ENCODE measurements at places on chromosomes 1 and 21.

GRCh38 chr1:103517380-103518047 is 8.0 kb upstream of the RNPC3 start:
- peak; percentile 45 for DNase-seq

DNA sequence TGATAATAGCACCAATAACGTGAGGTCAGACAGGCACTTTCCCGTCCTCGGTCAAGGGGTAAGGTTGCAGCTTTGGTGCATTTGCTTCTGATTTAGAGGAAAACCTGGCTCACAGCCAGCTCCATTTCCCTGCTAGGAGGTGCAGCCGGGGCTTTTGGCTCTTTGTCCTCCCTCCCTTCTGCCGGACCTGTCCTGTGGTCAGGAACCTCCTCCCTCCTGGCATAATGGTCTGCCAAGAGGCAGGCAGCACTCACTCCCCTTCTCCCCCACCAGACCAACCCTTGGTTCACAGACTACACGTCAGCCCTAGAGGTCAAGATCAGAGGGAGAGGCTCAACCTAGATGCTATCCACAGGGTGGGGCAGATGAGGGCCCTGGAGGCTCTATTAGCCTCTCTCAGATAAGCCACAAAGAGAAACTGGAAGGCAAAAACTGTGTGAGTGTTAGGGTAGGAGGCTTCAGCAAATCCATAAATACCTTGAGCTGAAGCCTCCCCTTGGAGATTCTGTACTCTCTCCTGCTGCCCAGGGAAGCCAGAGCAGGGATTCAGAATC is 64.8 kb downstream of the PLXNA2 start:
- no peak for DNase-seq

GRCh38 chr1:97770376-97770775 is 150.5 kb downstream of the DPYD start:
- DNase-seq, result no peak

DNA sequence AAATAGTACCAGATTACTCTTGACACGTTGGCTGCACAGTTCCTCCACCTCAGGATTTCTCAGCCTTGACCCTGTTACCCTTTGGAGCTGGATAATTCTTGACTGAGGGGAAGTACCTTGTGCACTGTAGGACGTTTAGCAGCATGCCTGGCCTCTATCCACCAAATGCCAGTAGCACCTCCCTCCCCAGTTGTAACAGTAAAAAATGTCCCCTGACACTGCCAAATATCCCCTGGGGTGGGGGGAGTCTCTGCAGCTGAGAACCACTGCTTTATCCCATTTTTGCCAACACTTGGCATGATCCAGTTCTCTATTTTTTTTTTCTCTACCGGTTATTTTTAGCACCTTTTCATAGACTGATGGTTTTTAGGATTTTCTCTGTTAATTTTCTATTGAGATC is 34.0 kb downstream of the C1orf198 start:
- no peak for DNase-seq

- DNase-seq, result peak; percentile 60
Observed at GRCh38 chr1:231866392-231867331, 240.1 kb downstream of the DISC1 start.

DNA sequence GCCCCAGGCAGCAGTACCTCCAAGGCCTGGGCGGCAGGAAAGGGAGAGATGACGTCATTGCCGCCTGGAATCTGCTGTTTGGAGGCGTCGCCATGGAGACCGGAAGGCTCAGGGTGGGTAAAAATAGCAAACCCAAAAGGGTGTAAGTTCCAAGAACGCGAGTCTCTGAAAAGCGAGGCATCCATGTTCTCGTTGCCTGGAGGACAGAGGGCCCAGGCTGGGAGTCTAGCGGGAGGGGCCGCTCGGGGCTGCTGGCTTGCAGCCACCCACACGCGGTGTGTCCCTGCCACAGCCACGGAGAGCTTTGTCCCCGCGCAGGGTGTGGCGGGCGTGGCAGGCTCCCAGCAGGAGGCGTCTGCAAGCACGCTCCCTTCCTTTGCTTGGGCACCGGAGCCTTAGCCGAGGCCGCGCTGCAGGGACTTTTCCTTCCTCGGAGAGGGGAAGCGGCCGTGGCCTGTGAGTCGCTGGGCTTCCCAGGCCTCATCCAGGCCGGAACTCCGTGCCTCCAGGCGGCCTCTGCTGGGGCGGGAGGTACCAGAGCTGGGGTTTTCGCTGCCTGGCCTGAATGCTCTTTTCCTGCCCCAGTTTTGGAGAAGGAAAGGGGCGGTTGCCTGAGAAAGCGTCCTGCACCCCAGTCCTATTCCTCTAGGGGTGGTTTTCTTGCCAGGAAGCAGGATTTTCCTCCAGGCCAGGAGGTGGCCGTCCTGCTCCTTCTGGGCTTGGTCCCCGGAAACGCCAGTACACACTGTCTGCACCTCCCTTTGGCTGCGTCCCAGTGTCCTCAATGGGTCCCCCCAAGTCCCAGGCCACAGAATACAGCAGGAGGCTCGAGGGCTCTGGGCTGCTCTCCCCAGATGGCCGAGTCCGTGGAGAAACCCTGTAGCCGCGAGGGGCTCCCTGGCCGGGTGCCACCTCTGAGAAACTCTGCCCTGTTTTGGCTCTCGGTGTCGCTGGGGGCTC is 15.3 kb upstream of the SKI start:
- DNase-seq, result peak; percentile 95

DNA sequence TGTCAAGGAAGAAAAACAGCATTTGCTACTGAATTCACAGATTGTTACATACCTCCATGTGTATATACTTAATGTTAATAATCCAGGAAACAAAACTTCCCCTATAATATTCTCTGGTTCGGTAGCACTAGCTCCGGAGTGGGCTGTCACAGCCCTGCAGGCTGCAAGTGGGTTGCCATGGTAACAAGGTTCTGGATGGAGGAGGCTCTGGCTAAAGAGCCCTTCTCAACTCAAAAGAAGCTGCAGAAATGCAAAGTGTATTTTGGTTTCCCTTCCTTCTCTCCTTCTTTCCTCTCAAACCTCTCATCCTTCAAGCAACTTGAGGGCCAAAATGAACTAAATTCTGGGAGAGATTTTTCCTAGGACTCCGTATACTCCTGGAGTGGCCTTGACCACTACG is 45.2 kb downstream of the ASTN1 start:
- DNase-seq, result no peak

DNA sequence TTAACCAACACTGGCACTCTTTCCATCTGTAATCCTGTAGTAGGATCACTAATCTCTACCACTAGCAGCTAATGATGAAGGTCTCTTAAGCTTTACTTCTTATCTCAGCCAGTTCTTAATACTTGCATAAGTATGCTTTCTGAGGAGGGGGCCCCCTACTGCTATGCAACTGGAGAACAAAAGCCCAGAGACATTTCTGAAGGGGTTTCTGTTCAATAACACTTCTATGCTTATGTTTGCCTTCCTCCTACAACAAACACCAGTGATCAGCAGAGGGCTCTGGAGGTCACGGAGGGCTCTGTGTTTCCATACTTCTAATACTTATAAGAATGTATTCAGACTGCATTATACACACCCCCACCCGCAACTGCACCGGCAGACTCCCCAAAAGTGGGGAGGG is 215.8 kb downstream of the BARHL2 start:
- DNase-seq, result no peak

GRCh38 chr1:23930861-23931490 is 17.8 kb upstream of the CNR2 start:
- peak; percentile 75 for DNase-seq

DNA sequence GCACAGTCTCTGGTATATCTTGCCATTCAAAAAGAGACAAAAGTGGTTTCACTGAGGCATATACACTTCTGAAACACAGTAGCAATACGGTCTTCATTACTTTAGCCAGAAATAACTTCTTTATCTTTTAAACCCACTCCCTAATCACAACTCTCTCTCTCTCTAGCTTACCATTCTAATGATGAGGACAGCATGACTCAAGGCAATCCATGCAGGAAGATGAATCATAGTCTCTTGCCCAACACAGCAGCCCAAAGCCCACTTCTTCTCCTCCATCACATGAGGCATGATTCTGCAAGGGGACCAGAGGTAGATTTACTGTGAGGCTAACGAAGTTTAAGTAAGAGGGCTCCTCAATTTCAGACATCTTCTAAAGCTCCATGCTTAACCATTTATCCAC is 285.0 kb upstream of the NR5A2 start:
- peak; percentile 94 for DNase-seq

- DNase-seq, result peak; percentile 58
Observed at GRCh38 chr1:118948846-118949245, 39.3 kb downstream of the TBX15 start.

DNA sequence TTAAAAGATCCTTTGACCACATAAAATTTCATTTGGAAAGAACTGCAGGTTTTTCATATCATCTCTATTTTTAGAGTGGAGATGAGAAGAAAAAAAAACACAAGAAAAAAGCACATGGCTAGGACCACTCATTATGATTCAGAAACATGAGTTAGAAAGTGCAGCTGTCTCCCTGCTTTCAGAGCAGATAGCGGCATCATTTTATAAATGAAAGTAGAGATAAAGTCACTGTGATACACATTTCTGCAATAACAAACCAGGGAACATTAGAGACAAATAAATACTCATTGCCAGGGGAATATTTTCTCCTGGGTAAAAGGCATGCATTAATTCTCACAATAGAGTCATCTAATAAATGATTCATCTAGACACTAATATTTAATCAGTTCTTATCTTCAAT is 87.5 kb upstream of the PLPPR4 start:
- DNase-seq, result peak; percentile 7

GRCh38 chr21:33824156-33824941 is 91.3 kb downstream of the ATP5PO start:
- no peak for DNase-seq

- no peak for DNase-seq
Observed at GRCh38 chr1:36530261-36530660, 47.5 kb upstream of the CSF3R start.

DNA sequence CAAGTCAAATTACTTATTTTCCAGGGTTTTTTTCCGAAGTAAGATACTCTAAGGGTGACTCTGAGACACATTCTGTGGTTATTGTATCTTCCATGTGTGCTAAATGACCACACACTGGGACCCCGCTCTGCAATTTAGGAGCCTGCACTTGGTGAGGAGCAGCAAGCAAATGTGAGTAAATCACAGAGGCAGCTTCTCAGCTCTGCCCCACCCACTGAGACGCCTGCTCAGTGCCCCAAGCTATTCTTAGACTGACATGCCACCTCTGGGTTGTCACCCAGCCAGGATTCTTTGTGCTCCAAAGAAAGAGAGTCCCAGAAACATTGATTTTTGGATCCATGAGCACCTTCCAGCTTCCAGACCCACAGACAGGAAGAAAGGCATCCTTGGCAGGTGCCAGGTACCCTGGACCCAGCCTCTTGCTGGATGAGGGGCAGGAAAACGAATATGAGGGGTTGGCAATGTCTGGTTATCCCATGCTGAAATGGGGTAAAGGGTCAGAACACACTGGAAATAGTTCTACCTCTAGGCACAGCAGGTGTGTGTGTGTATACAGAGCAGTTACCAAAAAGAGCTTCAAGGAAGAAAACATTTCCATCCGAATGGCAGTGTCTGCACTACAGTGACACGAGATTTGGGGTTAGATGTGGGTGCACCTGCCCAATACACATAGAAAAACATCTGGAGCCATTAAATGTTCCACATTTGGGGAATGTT is 41.2 kb downstream of the TNR start:
- no peak for DNase-seq

DNA sequence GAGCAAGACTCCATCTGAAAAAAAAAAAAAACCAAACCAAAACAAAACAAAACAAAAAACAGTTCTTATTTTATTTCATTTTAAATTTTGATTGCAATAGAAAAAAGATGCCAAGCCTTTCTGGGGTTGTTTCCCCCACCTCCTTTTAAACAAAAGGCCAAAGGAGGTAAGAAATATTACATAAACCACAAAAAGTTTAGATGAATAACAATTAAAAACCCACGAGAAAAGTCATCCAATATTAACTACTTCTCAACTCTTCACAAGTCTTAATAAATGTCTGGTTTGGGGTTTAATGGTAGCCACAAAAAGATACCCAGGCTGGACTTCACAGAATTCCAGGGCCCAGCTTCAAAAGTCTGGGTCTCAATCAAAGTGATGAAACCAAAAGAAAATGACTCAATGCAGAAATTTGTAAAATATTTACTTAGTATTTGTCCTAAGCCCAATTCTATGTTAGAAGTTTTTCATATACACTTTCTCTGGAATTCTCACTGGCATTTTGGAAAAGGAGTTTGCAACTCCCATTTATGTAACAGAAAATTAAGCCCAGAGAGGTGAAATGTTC is 47.0 kb upstream of the SDC3 start:
- DNase-seq, result peak; percentile 19

- no peak for DNase-seq
Observed at GRCh38 chr1:5599541-5599940, 392.7 kb downstream of the NPHP4 start.

GRCh38 chr21:14493731-14494130 is 52.4 kb downstream of the SAMSN1 start:
- no peak for DNase-seq

- DNase-seq, result peak; percentile 86
Observed at GRCh38 chr1:204323887-204324286, 35.8 kb downstream of the PLEKHA6 start.

GRCh38 chr1:33872683-33873082 is 8.8 kb downstream of the HMGB4 start:
- DNase-seq, result peak; percentile 48

- no peak for DNase-seq
Observed at GRCh38 chr21:45281411-45282282, 6.0 kb downstream of the POFUT2 start.

DNA sequence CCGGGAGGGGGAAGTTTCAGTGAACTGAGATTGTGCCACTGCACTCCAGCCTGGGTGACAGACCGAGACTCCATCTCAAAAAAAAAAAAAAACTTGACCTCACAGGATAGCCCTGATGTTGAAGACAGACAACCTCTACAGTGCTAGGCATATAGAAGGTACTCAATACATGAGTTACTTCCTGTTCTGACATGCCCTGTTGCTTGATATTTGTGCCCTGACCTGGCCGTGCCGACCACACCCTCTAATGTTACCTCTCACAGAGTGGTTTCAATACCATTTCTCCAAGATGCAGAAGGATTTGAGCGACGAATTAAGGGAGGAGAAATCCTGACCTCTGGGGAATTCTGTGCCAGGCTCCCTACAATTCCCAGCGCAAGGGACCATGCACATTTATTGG is 5.2 kb downstream of the PTAFR start:
- DNase-seq, result no peak

DNA sequence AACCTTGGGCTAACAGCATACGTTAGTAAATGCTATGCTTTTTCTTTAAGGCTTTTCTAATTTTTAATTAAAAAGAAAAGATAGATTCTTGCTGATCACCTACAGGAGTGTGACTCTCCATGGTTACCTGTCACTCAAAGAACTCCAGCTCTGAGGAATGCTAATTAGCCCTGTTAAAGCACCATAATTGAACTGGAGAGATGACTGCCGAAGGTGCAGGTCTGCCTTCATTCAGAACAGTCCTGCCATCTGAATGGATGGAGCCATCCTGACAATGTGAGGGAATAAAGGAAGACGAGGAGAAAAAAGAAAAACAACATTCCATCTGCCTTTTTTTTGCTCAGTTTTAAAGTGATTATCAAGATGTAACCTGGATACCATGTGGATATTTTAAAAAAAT is 94.6 kb downstream of the ATP6V1G3 start:
- DNase-seq, result no peak

GRCh38 chr1:160887071-160887470 is 2.1 kb upstream of the ITLN1 start:
- DNase-seq, result no peak

GRCh38 chr1:88678405-88678804 is 5.7 kb upstream of the PKN2 start:
- DNase-seq, result no peak

- DNase-seq, result no peak
Observed at GRCh38 chr1:1117469-1117831, 1.6 kb upstream of the C1orf159 start.

GRCh38 chr1:30024411-30025195 is 698.8 kb downstream of the MATN1 start:
- no peak for DNase-seq

- DNase-seq, result no peak
Observed at GRCh38 chr1:155079210-155079486, 511 bp downstream of the EFNA3 start.

Data from fibroblast of mammary gland (primary cell).